ENCODE measurements at places on chromosomes 11 and 22.

GRCh38 chr11:32333320-32333991 is 101.9 kb downstream of the WT1 start:
- no peak for DNase-seq

DNA sequence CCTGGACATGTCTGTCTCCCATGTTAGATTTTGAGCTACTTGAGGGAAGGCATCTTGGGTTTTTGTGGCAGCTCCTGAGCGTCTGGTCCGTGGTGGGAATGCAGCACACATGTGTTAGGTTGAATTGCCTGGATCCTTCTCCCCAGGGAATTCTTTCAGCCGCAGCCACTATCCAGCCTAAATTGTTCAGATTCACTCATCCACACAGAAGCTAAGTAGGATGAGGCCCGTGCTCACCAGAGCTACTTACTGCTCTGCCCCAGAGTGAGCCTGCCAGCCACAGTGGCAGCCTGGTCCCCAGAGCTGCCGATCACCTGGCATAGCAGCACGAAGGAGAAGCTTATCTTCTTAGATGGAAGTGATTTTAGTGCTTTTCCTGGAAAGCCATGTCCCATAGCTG is 34.4 kb upstream of the SORL1-AS1 start:
- no peak for DNase-seq

DNA sequence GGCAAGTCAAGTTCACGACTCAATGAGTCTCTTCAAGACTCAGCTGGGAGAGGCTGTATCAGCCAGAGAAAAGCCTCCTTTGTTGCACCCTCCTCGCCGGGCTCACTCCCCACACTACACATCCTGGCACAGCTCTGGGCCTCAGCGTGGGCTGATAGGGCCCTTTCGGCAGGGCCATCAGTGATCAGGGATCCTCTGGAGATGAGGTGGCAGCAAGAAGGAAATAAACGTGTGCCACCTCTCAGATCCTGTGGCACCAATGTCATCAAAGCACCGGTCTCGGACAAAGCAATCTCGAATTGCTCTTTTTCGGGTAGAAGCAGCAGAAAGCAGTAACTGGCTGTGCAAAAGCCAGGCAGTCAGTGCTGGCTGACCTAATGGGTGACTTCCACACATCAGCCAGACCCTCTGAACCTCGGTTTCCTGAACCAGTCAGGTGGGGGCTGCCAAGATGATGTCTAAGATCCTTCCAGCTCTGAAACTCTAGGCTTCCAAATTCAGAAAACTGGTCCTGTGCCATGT is 2.1 kb downstream of the EHD1 start:
- DNase-seq, result no peak

GRCh38 chr11:75471176-75471973 is 38.4 kb upstream of the KLHL35 start:
- no peak for DNase-seq

- DNase-seq, result no peak
Measured at GRCh38 chr11:126862664-126863243, 137.8 kb downstream of the KIRREL3 start.

DNA sequence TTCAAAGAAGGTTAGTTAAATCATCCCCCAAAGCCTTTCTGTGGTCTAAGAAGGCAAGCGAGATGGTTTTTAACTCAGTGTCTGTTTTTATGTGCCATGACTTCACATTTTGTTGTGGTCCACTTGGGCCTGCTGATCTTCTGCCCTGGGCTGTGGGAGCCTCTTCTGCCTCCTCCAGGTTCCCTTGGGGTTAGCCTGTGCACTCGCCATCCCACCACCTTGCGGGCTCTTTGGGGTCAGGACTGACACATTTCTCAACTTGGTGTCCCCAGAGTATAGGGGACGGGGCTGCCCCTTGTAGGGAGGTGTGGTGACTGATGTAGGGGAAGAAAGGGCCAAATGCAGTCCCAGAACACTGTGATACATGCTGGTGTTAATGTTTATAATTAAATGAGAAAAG is 207.0 kb downstream of the TBC1D22A start:
- DNase-seq, result no peak

DNA sequence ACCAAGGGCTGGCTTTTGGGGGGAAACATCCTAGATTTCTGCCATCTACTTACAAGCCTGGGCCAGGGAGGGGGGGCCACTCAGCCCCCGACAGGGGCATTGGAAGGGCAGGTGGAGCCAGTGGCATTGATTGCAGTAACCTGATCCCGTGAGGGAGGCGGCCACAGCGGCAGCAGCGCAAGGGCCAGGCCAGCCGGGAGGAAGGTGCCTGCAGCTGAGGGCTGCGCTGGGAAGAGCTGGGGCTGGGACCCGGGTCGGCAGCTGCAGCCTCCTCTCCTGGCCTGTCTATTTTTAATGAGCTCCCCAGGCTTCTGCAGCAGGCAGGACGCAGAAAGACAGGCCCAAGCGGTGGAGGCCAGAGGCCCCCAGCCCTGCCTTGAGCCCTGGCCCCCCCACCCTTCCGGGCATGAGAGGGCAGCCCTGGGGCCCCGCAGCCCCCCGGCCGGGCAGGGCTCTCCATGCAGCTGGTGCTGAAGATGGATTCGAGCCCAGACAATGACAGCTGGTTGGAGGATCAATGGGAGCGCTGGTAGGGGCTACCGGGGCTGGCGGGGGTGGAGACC is 10.6 kb downstream of the FREY1 start:
- peak; percentile 53 for DNase-seq

DNA sequence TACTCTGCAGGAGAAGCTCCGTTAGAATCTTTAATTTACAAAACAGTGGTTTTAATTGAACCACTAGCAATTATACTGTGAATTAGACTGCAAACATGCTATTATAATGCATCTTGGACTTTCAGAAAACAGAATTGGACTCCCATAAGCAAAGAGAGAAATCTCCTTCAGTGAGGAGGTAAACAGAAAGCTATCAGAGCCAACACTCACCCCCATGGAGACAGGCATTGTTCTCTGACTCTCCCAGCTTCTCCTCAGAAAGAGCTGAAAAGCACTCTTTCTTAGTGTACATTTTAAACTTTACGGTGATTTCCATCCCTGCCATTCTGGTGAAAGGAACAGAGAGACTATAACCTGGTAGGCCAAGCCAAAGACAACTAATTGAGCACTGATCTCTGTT is 176.9 kb downstream of the GRIA4 start:
- DNase-seq, result no peak

- DNase-seq, result no peak
Measured at GRCh38 chr22:36395055-36395849, 7.5 kb upstream of the MYH9 start.

- DNase-seq, result no peak
Measured at GRCh38 chr22:41664490-41664889, 24.2 kb downstream of the SNU13 start.

DNA sequence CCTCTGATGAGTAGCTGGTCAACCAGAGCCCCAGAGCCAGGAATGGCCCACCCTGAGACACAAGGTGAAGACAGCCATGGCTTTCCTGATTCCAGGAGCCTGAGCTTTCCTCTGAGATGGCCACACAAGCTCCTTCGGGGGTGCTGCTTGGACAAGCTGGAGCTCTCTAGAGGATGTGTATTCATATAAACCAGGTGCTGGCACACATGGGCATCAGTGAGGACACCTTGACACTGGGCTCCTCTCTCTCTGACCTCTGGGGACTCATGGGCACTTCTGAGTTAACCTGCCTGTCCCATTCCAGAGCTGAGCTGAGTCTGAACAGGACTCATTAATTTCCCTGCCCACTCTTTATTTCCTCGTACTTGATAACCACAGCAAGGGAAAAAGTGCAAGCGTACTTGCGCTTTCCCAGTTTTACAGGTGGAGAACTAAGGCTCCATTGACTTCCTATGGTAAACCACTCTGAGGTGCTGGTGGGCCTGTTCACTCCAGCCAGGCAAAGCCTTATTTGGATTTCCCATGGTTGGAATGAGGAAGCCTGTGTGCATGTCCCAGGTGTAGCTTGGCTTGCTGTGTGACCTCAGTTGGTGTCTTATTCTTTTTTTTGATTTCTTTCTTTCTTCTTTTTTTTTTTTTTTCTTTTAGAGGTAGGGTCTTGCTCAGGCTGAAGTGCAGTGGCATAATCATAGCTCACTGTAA is 25.4 kb downstream of the INSC start:
- no peak for DNase-seq

DNA sequence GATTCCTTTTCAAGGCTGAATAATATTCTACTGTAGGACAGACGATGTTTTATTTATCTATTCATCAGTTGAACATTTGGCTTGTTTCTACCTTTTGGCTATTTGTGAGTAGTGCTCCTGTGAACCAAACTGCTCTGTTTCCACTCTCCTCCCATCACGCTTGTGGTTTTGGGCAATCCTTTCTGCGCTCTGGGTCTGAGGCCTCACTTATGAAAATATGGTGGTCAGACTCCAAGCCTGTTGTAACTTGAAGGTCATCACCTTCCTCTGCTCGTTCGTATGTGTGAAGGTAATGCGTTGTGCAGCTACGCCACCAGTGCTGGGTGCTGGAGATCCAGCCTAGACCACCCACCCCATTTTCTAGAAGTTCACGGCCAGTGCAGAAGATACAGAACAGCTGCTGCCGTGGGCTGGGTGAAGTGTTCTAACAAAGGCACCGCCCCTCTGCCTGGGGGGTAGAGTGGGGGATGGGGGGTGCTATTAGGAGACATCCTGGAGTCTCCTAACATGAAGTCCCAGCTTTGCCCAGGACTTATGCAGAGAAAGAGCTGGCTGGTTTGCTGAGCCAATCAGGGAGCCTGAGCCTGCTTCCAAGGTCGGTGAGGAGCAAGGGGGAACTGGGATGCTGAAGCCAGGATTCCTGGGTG is 21.0 kb downstream of the PTPN5 start:
- DNase-seq, result no peak

- DNase-seq, result peak; percentile 16
Measured at GRCh38 chr11:19980957-19981669, 179.2 kb downstream of the DBX1 start.

- DNase-seq, result no peak
Measured at GRCh38 chr11:83572581-83573496, 286.7 kb upstream of the CCDC90B start.

DNA sequence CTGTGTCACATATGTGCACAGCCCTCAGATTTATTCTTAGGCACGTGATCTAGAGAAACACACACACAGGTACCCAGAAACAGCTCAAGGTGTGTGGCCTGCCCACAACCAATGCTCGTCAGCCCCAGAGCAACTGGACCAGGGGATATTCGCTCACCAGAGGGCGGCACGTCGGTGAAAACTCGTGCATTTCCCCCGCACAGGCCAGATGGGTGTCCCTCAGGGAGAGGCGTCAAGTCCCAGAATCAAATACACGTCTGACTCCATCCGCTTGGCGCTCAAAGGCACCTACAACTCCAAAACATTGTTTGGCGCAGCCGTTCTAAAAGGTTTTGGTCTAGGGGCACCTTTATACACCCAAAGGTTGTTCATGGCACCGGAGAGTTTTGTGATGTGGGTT is 429.0 kb downstream of the BRD1 start:
- DNase-seq, result no peak

- no peak for DNase-seq
Measured at GRCh38 chr11:7281079-7281478, 29.4 kb downstream of the SYT9 start.

DNA sequence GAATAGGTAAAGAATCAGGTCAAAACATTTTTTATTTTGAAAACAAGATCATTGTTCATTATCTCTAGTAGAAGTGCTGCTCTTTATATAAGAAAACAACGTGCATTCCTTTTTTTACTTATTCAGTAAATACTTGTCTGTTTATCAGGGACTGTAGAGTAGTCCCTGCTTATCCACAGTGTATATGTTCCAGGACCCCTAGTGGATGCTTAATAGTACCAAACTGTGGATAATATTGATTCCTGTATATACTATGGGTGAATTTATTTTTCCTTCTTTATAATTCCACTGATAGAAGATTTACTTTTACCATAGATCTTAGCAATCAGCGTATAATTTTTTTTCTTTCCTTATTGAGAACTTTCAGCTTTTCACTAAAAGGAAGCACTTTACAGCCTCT is 32.6 kb downstream of the CEP295 start:
- no peak for DNase-seq

GRCh38 chr11:108858622-108859021 is 193.8 kb downstream of the DDX10 start:
- DNase-seq, result no peak

GRCh38 chr11:133072378-133072777 is 459.9 kb downstream of the OPCML start:
- DNase-seq, result no peak

GRCh38 chr11:83174008-83174407 is 17.1 kb downstream of the PCF11 start:
- DNase-seq, result no peak

DNA sequence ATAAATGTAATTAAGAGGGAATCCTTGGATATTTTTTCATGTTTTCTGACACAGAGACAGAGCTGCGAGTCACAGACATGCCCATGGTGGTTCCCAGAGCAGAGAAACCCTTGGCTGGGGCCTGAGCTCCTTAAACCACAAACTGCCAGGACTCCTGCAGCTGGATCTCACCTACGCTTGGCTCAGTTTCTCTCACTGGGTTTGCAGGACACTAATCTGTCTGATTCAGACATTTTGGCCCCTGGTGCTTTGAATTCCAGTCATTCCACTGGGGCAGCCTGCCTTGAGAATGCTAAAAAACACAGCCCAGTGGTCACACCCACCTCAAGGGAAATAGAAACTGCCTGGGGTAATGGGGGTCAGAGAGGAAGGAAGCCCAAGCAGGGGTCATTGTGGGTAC is 122.6 kb downstream of the CCDC81 start:
- DNase-seq, result no peak

- DNase-seq, result no peak
Measured at GRCh38 chr11:116870054-116870453, 32.6 kb upstream of the APOA1 start.

- DNase-seq, result no peak
Measured at GRCh38 chr11:114928260-114928870, 250.0 kb downstream of the NXPE2 start.

DNA sequence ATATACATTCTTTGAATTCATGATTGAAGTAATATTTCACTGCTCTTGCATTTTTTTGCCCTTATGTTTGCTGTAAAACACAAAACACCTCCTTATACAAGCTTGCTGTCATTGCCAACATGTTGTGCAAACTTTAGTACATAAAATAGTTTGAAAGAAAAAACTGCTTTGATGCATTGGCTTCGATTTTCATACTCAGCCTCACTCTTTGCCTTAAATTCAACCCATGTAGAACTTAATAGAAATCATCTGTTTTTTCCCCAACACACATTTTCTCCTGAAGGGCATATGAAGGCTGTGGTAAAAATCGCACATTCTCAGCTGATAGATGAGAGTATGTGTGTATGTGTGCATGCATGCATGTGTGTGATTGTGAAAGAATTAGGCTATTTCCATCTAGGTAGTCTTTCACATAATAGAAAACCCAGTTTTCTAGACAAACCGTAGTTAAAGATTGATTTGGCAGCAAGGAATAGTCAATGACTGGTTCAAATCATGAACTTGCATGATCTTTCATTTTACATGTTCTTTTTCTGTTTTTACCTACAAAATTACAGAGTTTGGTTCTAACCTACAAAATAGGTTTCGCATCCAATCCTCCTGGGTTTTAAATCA is 72.8 kb upstream of the MTMR2 start:
- no peak for DNase-seq

- no peak for DNase-seq
Measured at GRCh38 chr22:35452351-35452781, 52.4 kb downstream of the MCM5 start.

- DNase-seq, result no peak
Measured at GRCh38 chr22:45208993-45209838, 31.5 kb downstream of the KIAA0930 start.

GRCh38 chr11:76721755-76722677 is 51.5 kb upstream of the LRRC32 start:
- DNase-seq, result peak; percentile 22

GRCh38 chr11:100467821-100468508 is 219.1 kb upstream of the ARHGAP42 start:
- DNase-seq, result no peak

- no peak for DNase-seq
Measured at GRCh38 chr22:23106906-23107367, 34.9 kb downstream of the RSPH14 start.
